ENCODE measurements at places on chromosomes 7 and 10.

DNA sequence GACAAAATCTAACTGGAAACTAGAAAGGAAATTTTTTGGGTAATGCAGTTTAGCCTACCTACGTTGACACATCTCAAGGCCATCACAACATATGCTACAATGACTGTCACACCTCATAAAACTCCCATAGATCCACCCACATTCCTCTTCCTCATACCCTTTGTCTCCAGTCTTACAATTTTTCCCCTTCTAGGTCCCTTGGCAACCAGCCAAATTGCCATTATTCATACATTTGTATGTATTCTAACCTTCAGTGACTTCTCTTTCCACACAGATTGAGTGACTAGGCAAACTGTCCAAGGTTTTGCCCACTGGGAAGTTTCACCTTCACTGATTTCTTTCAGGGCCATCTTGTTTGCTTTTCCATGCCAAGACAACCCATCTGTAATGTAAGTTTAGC lies 100.5 kb upstream of the TPK1 start:
- no peak for DNase-seq

DNA sequence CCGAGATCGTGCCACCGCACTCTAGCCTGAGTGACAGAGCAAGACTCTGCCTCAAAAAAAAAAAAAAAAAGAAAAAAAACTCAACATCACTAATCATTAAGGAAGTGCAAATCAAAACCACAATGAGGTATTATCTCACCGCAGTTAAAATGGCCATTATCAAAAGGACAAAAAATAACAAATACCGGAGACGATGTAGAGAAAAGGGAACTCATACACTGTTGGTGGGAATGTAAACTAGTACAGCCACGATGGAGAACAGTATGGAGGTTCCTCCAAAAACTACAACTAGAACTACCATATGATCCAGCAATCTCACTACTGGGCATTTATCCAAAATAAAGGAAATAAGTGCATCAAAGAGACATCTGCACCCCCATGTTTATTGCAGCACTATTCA lies 24.3 kb downstream of the GRK5 start:
- no peak for DNase-seq

DNA sequence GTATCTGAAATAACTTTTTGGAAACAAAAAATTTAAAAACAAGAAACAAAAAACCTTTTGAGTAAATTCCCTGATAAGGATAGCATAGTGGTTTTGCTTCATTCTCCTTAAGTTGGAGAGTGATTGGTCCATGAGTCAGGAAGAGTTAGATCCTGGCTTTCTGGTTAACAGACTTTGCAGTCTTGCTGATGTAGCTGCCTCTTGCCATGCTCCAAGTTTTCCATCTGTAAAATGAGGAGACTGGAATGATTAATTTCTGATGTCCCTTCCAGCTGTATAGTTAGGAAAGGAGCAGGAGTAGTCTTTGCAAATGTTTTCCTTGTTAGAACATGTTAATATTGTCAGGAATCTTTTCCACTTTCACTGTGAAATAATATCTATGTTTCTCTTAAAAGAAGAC lies 266.6 kb downstream of the DNAJB9 start:
- DNase-seq: no peak

GRCh38 chr10:130022086-130022485 lies 58.0 kb upstream of the EBF3 start:
- DNase-seq: no peak

DNA sequence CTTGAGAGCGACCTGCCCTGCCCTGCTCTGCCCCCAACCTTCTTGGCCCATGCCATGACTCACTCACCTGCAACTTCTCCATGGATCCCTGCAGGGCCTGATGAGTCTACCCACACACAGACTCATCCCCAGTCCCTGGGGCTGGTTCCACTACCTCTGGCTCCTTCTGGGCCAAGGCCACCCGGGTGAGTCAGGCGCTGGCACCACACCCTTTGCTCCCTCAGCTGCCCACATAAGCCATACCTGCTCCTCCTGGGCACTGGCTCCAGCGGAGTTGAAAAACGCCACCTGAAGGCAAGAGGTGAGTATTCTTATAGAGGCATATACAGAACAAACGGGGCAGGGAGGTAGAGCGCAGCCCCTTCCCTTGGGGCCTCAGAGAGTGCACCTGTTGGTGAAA lies 16.2 kb upstream of the MTPAP start:
- no peak for DNase-seq

GRCh38 chr10:125248489-125248888 lies 88.1 kb upstream of the CTBP2 start:
- no peak for DNase-seq

DNA sequence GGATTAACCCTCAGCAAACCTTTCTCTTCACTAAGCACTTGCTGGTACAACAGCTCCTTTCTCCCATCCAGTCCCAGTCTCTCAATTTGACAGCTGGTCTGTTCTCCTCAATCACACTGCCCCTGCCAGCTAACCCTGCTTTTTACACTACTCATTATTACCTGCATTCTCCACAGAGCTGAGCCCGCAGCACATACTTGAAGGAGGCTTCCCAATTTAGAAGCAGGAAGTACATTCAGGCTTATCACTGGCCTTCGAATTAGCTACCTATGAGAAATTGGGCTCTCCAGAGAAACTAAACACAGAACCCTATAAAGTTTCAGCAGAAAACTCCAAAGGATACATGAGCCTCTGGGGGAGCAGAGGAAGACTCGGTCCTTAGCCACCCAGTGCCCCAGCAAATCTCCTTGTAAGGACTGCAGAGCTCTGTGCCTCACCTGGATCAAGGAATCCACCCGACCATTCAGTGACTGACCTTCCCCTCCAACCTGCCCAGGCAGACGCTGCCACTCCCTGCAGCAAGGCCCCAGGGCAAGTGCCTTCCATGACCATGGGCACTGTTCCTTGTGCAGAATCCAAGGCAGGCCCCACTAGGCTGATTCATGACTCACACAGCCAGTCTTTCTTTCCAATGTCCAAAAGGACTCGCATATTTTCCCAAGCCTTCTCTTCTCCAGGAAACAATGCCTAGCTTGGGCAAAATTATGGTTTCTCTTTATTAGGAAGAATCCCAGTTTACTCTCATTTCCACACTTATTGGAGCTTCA lies 68.0 kb downstream of the VOPP1 start:
- DNase-seq: no peak

DNA sequence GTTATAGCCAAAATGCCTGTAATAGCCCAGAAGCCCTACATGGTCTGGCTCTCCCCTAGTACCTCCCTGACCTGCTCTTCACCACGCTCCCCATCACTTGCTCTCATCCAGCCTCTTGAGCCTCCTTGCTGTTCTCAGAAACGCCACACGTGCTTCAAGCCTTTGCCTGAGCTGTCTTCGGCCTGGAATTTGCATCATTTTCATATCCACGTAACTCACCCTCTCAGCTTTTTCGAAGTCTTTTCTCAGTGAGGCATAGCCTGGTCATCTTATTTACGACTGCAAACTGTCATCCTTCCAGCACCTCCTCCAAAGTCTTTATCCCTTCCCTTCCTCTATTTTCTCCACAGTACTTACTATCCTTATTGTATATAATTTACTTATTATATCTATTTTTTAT lies 151.0 kb upstream of the AHR start:
- DNase-seq: no peak
